ENCODE measurements at places on chromosomes 1 and 21.
A peak's percentile ranks its signal among the peaks of the same experiment; 100 is the strongest.

- DNase-seq = peak; percentile 8
Measured at GRCh38 chr1:40264354-40264781, 6.3 kb downstream of the ZMPSTE24 start.

DNA sequence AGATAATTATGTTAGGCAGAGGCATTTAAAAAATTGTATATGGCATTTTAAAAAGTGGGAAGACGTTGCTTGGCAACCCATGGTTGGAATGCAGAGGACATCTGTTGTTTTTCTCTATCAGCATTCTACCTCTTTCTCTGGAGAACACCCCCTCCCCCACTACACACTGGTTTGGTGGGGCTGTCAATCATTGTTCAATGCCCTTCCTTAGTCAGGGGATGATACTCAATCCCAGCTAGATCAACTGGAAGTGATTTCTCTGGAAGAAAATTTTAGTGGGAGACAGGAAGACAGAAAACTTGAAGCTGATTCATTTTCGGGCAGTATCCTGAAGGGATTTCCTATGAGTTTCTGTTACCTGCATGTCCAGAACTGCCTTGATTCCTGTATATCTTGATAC lies 35.7 kb upstream of the CAP1 start:
- no peak for DNase-seq

DNA sequence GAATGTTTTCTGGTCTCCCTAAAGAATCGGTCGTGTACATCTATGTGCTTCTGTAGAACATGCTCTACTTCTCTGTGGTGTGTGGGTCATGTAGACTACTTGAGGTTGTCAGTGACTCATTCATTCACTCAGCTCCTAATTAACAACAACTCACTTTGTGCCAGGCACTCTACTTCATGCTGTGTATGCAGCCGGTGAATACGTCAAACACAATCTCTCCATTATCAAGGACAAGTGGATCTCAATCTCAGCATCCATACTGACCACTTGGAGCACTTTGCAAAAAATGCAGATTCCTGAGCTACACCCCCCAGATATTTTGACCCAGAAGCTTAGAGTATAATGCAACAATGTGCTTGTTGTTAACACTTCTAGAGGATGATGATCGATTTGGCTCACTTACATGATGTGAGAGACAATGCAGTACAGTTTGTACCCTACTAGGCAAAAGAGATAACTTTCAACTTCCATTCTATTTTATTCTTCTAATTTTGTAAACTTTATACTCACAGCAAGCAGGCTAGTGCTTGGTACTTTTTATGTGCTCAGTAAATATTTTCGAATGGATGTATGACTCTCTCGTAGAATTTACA lies 508.6 kb upstream of the ADAMTS5 start:
- no peak for DNase-seq

GRCh38 chr21:42443876-42444744 lies 40.4 kb downstream of the UBASH3A start:
- DNase-seq = no peak

GRCh38 chr1:62311473-62311943 lies 7.7 kb downstream of the KANK4 start:
- DNase-seq = no peak

DNA sequence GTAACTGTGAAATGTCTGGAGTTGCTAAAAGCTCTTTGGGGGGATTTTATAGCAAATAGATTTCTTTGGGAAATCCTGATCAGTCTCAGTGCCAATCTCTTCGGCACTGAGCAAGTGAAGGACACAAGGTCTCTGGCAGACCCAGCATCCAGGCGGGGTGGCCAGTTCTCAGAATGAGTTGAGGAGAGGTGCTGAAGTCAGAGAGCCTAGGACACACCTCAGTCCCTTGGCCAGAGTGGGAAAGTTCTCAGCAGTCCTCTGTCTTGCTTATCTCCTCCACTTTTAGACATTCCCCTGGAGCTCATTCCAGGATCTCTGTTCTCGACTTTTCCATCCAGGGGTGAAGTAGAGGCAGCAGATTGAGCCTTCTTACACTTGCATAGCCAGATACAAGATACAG lies 6.7 kb downstream of the HLX start:
- DNase-seq = no peak

DNA sequence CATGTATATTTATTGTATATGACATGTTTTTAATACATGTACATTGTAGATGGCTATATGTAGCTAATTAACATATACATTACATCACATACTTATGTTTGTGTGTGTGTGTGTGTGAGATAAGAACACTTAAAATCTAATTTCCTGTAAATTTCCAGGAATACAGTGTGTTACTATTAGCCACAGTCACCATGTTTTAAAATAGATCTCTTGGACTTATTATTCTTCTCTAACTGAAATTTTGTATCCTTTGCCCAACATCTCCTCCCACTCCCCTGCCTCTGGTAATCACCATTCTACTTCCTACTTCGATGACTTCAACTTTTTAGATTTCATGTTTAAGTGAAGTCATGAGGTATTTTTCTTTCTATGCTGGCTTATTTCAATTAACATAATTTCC lies 64.8 kb downstream of the FCRL5 start:
- no peak for DNase-seq

GRCh38 chr1:93961906-93962305 lies 52.7 kb upstream of the GCLM start:
- DNase-seq = no peak

GRCh38 chr1:243686159-243686558 lies 163.9 kb downstream of the AKT3 start:
- DNase-seq = no peak

DNA sequence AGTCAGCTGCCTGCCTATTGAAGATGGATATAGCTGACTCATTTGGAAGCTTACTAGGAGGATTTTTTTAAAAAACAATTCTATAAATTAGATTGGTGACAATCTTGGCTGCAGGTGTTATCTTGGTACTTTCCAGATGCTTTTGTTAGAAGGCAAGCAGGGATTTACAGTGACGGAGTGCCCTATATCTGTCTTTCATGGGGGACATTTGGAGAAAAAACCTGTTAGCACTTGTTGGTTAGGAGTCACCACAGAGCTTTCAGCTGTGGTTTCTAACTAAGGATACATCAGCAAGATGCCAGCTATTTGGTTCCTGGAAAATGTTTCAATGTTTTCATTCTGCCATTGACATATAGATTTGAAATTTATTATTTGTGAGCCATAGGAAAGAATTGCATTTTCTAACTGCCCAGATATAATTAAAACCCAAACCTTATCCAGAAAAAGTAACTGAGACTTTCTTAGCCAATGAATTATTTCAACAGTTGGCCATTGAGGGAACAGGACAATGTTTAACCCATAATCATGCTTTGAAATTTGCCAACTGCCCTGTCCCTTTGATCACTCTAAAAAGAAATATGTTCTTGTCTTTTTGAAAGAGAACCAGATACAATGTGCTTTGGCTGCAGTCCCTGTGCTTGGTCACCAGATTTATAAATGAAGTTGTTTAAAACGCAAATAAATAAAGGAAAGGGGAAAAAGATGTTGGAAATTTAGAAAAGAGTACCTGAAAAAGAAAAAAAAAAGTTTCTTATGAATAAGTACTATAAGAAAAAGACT lies 761.0 kb upstream of the CXADR start:
- no peak for DNase-seq

DNA sequence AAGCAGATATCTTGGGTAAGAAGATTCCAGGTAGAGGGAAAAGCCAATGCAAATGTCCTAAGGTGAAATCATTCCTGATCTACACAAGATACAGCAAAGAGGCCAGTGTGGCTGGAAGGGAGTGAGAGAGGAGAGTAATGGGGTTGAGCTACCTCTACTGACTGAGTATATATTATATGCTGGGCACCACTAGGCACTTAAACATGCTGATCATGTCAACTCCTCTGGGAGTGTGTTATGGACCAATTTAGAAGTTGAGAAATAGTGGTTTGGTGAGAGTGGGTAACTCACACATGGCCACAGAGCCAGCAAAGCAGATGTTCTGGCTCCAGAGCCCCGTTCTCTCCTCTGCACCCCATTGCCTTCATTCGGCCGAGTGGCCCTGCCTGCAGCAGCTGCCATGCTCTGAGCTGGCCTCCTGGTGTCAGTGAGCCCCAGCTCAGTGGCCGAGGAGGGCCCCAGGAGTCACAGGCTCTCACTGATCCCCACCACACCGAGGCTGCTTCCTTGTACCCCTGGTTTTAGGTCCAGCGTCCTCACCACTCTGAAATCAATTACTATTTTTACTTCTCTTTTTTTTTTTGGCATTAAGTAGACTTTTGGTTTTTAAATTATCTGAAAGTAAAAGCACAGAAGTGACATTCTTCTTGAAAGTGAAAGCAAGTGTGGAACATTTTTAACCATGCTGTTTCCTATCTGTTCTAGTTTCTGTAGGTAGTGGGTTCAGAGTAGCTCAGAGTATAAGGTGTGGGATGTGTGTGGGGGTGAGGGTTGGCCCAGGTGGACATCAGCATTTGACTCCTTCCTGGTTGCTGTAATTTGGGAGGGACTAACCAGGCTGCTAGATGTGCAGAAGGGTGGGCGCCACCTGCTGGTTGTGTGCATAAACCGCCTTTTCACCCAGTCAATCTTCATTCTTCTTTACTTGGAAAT lies 45.8 kb upstream of the CRNN start:
- peak; percentile 74 for DNase-seq

- peak; percentile 62 for DNase-seq
Measured at GRCh38 chr1:234326497-234327366, 46.5 kb upstream of the COA6 start.

DNA sequence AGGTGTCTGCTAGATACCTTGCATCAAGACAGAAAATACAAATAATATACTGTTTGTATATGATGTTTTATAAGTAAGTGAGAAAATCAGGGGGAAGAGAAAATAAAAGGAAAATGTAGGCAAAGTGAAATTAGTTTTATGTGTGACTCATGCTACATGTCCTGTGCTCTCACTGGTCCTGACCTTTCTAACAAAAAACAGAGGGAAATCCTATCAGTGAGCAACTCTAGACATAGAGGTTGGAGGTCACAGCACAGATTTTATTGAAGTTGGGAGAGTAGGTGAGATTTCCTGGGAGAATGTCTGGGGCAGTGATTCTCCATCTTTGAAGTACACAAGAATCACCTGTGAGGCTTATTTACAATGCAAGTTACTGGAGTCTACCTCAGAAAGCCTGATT lies 9.5 kb downstream of the SCCPDH start:
- no peak for DNase-seq

GRCh38 chr1:219365451-219365850 lies 191.8 kb downstream of the LYPLAL1 start:
- DNase-seq = no peak

DNA sequence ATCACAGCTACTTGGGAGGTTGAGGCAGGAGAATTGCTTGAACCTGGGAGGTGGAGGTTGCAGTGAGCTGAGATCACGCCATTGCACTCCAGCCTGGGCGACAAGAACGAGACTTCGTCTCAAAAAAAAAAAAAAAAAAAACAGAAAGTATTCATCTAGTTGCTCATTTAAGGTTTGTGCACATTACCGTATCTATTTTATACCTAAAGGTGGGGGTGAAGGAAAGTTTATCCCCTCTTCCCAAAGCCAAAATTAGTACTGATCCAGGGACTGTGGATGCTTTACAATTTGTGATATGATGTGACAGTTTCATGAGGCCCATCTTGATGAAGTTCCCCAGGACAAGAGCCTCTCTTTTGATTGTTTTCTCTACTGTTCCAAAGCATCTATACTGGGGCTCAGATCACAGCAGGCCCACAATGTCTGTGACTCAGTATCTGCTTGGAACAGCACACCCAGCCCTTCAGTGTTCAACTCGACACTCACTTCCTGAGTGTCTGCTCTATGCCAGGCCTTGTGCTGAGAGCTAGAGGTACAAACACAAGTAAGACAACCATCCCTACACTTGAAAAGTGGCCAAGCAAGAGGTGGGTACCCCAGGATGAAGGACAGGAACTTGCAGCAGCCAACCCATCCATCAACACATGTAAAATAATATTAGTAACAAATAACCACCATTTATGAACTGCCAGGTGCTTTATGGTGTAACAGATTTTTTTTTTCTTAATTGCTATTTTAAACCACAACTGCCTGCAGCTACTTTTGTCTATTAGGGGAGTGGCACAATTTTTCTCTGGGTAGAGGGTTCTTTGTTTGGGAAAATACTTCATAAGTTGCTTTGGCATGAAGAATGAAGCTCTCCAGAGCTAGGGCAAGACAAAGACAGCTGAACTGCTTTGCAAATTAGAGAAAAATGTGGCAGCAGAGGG lies 29.0 kb upstream of the KHDRBS1 start:
- peak; percentile 20 for DNase-seq

DNA sequence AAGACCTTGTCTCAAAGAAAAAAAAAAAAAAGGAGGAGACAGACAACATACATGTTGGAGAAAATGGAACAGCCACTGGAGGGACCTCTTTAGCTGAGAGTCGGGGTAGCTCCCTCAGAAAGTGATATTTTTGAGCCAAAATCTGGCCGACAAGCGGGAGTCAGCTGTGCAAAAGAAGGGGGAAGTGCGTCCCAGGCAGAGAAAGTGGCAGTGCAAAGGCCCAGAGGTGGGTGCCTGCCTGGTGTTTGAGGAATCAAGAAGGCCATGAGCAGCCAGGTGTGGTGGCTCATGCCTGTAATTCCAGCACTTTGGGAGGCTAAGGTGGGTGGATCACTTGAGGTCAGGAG lies 6.1 kb upstream of the CROCC start:
- DNase-seq = no peak

DNA sequence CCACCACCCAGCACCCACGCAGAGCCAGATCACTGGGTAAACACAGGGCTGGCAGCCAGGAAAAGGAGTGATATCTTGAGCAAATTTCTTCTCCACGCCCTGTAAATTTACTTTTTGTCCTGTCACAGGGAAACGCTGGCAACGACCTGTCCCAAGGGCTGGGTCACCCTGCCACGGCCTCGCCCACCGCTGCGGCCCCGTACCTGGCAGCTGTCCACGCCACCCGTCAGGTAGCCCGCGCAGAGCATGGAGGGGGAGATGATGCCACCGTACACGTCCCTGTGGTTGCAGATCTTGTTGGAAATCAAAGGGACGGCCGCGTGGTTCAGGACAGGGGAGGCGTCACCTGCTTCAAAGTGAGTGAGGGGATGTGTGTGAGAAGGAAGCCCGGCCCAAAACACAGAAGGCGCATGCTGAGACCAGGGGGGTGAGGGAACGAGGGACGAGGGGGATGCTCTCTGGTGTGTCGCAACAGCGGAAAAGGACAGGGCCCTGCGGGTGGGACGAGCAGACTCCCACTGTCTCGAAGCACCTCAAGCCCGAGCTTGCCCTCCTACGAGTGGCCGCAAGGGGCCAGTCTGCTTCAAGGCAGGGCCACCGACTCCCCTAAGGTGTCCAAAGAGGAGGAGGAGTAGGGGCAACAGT lies 10.1 kb upstream of the TFF1 start:
- no peak for DNase-seq

DNA sequence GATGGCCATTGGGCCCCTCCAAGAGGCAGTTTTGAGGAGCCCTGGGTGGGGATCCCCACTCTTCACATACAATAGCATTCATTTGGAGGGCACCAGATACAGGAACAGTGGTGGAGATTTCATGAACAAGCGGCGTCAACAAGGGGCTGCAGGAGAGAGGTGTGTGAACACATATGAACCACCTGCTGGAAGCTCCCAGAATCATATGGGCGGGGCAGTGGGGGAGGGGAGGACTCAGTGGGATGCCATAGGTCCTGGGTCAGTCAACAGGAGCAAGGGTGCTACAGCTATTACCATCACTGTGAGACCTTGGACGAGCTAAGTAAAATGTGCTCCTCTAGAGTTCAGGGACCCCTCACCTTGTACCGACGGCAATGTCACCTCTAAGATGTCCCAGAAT lies 100.4 kb upstream of the IRF2BP2 start:
- no peak for DNase-seq

- DNase-seq = no peak
Measured at GRCh38 chr21:14675774-14676530, 129.8 kb upstream of the SAMSN1 start.

Measured in stimulated activated naive CD4-positive, alpha-beta T cell treated with Interleukin-2 at 50 U/mL for 16 hours (primary cell).